AG04449 (cell line): ENCODE measurements at places on chromosomes 6 and 20.

DNA sequence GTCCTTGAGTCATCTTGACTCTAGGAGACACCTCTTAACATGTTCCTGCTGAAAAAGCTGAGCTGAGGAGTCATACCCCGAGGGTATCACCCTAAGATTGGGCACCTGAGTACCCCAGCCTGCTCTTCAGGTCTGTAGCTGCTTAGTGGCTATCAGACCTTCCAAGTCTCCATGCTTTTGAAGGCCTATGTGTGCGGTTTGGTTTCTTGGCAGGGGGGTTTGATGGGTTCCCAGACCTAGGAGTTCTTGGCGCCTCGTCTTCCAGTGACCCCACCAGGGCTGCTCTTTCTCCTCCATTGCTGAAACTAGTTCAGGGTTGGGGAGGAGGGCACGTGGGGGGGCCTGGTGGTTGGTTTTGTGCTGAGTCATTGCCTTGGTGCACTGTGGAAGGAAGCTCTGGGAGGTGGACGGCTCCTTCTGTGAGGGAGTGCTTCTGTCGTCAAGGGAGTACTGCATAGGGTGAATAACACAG lies 20.1 kb downstream of the IGF2R start:
- no peak for DNase-seq

DNA sequence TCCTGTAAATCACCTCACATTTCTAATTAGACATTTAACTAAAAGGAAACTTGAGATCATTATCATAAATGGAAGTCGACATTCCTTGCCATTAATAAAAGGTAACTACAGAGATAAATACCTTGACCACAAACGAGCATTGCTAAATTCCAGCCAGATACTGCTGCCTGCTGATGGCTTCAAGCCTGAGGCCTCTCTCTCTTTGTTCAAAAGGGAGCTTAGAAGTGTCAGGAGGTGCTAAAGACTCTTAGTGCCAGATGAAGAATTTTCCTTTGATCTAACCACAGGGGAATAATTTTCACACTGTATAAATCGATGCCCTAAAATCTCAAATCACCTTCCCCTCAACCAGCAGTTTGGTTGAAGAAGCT lies 248.2 kb upstream of the PMEPA1 start:
- no peak for DNase-seq

- DNase-seq, result no peak
Measured at GRCh38 chr6:160398674-160399271, 50.6 kb downstream of the SLC22A3 start.

- DNase-seq, result no peak
Measured at GRCh38 chr6:149356081-149356750, 38.7 kb downstream of the TAB2 start.

- DNase-seq, result no peak
Measured at GRCh38 chr20:3115190-3116107, 30.9 kb upstream of the AVP start.

- no peak for DNase-seq
Measured at GRCh38 chr6:14910692-14911547, 334.9 kb upstream of the JARID2 start.

GRCh38 chr20:7980332-7981046 lies 39.1 kb downstream of the TMX4 start:
- DNase-seq, result no peak

DNA sequence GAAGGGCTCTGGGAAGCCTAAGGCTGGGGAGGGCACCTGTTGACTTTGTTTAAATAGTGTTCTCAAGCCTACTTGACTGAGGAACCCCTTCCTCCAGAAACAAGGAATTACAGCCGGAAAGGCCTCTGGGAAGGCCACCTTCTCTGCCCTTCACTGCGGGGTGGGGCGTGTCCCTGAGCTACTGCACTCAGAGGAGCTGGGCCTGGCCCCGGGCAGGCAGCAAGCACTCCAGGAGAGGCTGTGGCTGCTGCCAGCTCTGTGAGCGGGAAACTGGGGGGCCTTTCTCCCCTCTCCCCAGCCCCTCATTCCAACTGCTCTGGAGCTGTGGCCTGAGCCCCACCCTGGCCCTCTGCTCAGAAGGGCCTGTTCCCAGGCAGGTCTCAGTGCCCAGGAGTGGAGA lies 4.0 kb upstream of the OSBPL2 start:
- DNase-seq, result no peak

DNA sequence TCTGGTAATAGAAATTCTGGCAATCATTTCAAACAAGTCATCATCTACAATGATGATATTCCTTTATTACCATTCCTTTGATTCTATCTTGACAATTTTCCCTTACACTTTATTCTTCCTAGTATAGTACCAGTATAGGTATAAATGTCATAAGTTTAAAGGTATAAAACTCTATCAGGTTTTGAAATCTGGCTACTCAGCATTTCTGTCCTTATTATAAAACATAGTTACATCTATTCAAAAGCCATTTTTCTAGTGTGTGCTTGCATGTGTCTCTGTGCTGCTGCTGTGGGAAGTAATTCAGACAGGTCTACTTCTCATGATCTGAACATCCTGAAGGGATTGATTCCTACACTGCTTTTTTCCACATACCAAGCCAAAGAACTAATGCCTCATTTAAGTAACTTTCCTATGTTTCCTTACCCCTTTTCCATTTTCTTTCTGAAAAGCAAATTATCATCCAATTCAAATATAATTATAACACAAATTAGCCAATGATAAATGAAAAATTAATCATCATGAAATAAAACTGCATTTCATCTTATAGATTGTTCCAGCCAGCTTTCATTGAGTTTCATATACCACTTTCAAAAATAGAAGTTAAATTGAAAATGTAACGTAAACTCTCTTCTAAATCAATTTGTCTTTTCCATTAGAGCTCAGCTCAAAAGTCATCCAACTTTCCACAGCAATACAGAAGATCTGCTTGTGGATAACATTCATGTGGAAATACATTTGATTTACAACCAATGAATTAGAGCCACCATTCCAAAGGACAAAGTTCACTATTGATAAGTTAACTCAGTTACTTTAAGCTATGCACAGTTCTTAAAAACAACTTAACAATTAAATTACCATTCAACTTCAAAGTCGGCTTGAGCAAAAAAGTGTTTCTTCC lies 35.9 kb downstream of the COL12A1 start:
- no peak for DNase-seq

GRCh38 chr6:20630136-20630535 lies 95.9 kb downstream of the CDKAL1 start:
- DNase-seq, result no peak

- DNase-seq, result no peak
Measured at GRCh38 chr20:36461600-36462439, 79.5 kb upstream of the MYL9 start.

- DNase-seq, result no peak
Measured at GRCh38 chr6:131262060-131262459, 126.8 kb downstream of the AKAP7 start.

GRCh38 chr20:63049561-63050221 lies 42.9 kb upstream of the BHLHE23 start:
- no peak for DNase-seq

GRCh38 chr6:87212596-87212995 lies 57.2 kb downstream of the ZNF292 start:
- no peak for DNase-seq

DNA sequence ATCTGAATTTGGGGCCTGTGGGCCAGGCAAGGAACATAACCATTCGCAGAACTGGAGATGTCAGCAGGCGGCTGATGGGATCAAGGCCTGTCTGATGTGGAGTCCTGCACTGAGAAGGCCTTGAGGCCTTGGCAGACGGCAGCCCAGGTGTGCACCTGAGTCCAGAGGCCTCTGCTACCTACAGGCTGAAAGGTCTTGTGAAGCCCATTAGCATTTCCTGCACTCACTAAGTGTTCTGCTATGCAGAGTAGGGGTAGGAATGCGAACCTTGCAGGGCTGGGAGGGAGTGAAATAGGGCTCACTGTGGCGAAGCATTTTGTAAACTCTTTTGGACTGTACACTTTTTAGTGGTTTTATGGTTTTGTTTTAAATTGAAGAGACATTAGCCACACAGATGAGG lies 48.3 kb upstream of the RNF24 start:
- no peak for DNase-seq

DNA sequence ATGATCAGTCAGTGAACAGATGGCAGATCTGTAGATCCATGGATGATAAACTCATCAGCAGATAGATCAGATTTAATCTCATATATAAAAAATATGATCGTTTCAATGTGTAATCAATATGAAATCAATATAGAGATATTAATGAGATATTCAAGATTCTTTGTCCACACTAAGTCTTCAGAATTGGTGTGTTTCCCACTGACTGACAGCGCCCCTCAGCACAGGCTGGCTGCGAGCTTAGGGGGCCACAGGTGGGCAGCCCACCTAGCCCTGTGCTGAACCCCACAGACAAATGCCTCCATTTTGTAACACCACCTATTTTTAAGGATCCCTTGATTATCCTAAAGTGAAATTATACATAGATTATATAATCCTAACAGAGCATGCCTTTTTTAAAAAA lies 32.3 kb downstream of the FRMD1 start:
- DNase-seq, result no peak

DNA sequence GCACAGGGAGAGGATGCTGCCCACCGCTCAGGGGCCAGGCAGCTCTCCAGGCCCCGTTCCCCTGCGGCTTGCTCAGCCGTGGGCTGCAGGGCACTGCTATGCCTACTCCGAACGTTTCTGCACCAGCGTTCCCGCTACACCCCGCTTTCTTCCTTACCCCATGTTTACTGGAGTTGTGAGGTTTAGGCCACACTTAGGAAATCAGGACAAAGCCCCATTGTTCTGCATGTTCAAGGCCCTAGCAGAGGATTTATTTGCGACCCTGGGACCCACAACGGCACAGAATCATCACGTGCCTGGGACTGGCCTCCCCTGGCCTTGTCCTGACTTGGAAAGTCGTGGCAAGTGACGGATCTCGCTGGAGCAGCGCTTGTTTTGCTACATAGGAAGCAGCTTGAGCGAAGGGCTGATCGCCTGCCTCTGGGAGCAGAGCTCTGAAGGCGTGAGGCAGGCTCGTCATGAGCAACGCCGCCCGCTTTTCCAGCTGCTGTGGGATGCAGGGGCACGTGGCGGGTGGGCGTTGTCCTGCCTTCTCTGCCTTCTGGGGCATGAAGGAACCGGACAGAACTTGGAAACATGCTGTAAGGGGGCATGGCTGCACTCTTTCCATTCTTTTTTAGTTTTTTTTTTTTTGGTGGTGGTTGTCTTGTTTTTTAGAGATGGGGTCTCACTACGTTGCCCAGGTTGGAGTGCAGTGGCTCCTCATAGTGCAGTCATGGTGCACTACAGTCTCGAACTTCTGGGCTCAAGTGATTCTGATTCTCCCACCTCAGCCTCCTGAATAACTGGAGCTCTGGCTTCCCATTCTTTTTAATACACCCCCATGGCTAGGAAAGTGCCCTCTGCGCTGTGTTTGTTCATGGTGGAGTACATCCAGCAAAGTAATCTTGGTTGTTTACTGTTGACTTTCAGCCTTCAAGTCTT lies 14.6 kb upstream of the TMEM181 start:
- DNase-seq, result no peak

DNA sequence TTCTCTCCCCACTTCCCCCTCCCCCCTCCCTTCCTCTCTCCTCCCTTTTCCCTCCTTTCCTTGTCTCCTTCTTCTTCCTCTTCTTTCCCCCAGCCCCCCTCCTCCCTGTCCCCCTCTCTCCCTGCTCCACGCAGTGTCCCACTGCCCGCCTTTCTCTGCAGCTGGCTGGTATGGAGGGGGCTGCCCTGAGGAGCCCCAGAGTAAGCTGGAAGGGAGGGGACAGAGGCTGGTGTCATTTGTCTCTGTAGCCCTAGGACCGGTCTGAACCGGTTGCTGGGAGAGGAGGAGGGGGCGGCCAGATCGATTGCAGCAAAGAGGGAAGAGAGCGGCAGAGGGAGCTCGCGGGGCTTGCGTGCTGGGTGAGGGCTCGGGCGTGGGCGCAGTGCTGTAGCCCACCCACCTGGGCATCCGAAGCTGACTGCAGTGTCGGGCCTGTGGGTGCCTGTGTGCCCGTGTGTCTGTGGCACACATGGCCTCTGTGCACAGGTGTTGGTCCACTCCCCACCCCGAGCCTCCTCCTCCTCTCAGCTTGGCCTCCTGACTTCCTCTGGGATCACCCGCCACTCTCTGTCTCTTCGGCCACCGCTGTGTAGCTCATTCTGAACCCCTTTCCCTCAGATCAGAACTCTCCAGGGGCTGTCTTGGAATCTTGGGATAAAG lies 50.6 kb downstream of the SRC start:
- DNase-seq, result no peak
